ENCODE measurements at places on chromosomes 3 and 15. TPM values are rescaled to one million over a fixed set of nuclear protein-coding genes. Genes with fewer than 3 reads are reported as not detected.

The CHL1 gene
- not detected for total RNA-seq

- DNase-seq, result no peak
Observed at GRCh38 chr3:64552160-64552559, 135.6 kb downstream of the ADAMTS9 start.

DNA sequence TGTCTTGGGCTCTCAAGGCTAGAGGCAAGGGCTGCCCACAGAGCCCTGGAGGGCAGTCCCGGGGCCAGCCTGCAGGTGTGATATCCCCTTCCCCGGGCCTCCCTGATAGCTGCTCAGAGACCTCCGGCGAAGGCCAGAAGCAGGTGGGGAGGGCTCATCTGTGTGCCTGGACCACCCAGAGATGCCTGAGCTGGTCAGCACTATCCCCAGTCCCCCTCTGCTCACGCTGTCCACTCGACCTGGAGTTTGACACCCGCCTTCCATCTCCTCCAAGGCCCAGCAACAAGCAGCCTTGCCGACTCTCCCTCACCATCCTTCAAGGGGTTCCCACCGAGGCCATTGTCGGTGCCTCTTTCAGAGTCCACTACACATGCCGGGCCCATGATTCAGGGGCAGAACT lies 39.4 kb downstream of the DNAH1 start:
- no peak for DNase-seq

DNA sequence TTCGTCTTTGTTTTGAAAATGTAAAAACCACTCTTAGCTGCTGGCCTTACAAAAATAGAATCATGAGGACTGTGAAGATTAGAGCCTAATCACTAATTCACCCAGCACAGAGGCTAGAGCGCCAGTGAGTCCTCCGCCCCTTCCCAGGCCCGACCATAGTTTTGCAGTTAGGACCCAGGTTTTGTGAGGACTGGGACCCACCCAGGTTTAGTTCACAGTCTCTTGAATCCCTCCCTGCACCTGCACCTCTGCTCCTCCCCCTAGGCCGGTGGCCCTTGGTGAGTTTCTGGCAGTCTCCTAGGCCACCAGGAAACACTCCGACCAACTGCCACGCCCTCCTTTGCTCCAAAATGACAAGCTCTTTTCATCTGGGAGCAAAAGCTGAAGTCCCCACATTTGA lies 136.0 kb upstream of the CCDC54 start:
- DNase-seq, result no peak

GRCh38 chr3:183278479-183279088 lies 25.5 kb downstream of the B3GNT5 start:
- DNase-seq, result no peak

- no peak for DNase-seq
Observed at GRCh38 chr3:24947103-24947502, 452.5 kb upstream of the THRB start.

DNA sequence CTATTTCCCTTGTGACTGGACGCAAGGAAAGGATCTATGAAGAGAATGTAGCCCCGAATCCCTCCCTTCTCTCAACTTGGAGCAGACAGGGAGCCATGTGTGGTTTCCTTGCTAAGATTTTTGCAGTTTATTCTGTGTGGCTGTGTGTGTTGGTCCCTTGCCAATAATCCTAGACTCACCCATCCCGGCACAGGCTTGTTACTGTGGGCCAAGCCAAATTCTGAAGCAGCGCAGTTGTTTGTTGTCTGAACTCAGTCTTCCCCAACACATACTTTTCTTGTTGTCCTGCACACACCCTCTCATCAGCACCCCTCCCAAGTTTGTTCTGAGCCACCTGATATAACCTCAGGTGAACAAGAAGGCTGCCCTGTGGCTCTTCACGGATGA lies 193.3 kb upstream of the CTDSPL start:
- no peak for DNase-seq

- DNase-seq, result no peak
Observed at GRCh38 chr3:189629803-189630455, 1.3 kb upstream of the TP63 start.

DNA sequence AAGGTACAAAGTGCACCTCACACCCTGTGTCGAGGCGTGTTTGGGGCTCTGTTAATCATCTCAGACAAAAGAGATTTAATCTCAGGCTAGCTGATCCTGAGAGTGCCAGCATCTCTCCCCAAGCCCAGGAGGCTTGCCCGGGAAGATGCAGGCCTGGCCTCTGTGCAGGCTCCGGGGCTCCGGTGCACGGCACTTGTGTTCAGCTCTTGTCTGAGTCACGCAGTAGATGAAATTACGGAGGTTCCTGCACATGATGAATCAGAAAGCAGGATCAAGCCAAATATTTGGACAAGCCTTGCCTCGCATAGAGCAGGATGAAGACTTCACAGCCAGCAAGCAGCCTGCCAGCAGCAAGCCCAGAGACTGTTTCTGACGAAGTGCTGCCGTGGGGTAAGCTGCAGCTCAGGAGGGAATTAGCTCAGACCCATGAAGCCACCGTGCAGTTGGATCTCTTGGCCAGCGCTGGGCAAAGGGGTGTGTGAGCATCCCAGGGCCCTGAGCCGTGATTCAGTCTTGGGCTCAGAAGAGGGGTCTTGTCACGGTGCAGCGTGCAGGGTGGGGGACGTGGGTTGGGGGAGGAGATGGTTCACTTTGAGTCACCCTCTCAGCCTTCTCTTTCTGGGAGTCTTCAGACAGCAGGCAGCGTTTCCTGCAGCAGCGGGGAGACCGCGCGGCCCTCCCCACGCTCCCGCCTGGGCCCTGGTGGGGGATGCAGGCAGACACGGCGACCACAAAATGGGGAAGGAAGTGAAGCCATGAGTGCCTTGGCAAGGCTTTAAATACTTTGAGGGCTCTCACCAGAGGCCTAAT lies 89.2 kb upstream of the MEF2A start:
- DNase-seq, result no peak

GRCh38 chr3:4821338-4821737 lies 157.9 kb upstream of the BHLHE40 start:
- DNase-seq, result no peak

- peak; percentile 59 for DNase-seq
Observed at GRCh38 chr15:69576035-69576526, 123.5 kb downstream of the RPLP1 start.

GRCh38 chr15:76208786-76209424 lies 102.4 kb downstream of the ETFA start:
- no peak for DNase-seq

- DNase-seq, result no peak
Observed at GRCh38 chr3:107222907-107223306, 154.3 kb upstream of the CCDC54 start.

- no peak for DNase-seq
Observed at GRCh38 chr3:193095366-193095765, 145.7 kb upstream of the PLAAT1 start.

The PP2D1 gene
- total RNA-seq, result not detected

DNA sequence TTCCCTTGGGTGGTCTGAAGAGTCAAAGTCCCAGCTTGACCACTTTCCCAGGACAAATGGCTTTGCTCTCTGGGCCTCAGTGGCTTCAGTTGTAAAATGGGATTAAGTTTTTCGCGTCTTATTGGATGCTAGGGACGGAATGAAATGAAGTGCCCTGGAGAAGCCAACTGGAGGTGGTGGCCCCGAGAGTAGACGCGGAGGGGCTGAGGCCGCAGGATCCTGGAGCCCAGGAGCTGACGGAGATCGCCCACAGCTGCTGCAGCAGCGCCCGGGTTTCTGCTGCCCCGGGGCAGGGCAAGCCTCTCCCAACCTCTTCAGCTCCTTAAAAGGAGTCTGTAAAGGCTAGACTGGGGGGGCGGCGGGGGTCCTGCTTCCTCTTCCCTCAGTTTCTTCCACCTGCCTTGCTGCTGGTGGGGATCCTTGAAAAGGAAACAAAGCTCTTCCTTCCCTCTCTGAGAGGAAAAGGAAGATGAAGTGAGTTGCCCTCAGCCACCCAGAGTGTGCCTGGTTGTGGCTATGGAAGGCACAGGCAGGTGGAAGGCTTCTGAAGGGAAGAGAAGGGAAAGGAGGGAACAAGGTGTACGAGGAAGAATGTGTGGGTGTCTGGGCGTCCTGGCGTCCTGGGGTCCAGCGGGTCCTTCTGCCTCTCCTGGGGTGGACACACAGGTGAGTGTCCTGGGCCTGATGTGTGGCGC lies 967 bp upstream of the BNC1 start:
- DNase-seq, result no peak

DNA sequence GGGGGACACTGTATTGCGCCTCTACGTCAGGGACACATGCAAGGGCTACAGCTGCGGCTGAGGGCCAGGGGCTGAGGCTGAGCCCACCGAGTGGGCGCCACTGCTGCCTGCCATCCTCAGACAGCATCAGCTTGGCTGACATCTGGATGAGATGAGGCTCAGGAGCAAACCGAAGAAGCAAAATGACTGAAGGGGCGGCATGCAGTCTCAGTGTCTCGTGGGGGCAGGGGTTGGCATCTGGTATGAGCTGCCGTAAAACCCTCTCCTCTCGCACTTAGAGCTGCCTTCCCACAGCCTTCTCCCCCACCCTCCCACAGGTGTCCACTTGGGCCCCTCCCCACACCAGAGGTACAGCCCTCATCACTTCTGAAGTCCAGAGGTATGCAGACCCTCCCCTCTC lies 24.2 kb upstream of the CMTM7 start:
- no peak for DNase-seq

The TLR9 gene
- 0.10 TPM for total RNA-seq

GRCh38 chr3:57966829-57967228 lies 41.4 kb upstream of the FLNB start:
- DNase-seq, result no peak

The NTRK3 gene
- total RNA-seq, result 0.42 TPM

The FAM3D gene
- total RNA-seq, result not detected

The HRH1 gene
- total RNA-seq, result not detected

- DNase-seq, result no peak
Observed at GRCh38 chr3:76107935-76108570, 322.7 kb upstream of the ZNF717 start.

The DNAJC13 gene
- total RNA-seq, result 44.1 TPM

- no peak for DNase-seq
Observed at GRCh38 chr3:37024092-37024491, 30.8 kb downstream of the MLH1 start.

DNA sequence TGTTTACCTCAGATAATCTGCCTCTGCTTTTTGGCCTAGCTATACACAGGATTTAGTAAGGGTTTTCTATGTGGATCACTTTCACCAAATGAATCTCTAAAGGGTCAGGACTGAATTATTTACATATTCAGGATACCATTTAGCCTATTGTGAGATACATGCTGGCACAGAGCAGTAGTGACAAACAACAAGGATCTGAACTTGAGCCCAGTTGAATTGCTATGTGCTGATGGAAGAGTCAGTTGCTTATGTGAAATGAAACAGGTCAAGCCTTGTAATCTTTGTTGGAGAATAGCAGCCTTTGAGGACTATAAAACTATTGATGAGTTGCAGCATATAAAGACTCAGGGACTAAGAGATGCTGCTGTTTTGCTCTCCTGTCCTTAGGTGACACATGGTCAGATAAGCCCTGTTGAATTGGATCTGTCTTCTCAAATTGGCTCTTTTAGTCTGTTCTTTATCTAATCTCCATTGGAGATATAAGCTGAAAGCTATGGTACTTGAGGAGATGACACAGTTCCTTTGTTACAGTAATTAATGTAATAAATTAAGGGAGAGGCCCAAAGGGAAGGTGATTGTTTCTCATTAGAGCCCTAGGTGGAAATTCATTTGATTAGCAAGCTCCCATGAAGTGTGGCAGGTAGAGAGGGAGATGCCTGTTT lies 30.4 kb downstream of the ZNF609 start:
- no peak for DNase-seq

The HIGD2B gene
- 0.26 TPM for total RNA-seq

DNA sequence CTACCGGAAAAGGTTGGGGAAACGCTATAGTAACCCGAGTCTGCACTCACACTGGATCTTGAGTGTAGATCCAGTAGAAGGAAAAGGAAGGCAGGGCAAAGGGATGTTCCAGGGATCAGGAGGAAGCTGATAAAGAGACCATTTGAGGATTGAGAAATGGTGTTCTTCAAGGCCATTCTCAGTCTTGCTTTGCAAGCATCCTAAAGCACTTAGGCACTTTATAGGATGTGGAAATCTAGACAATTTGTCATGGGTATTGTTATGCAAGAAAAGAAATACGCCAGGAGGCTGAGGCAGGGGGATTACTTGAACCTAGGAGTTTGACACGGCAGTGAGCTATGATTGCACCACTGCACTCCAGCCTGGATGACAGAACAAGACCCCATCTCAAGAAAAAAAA lies 13.2 kb upstream of the SCAMP5 start:
- DNase-seq, result no peak

- no peak for DNase-seq
Observed at GRCh38 chr3:52077925-52078324, 21.6 kb upstream of the DUSP7 start.
